ENCODE measurements at places on chromosomes 12 and 14.

- no peak for DNase-seq
These were observed 63.7 kb upstream of the BDKRB2 start for GRCh38 chr14:96140952-96141351.

- no peak for DNase-seq
These were observed 25.7 kb downstream of the SFSWAP start for GRCh38 chr12:131736446-131737149.

- no peak for DNase-seq
These were observed 9.2 kb downstream of the PRIMA1 start for GRCh38 chr14:93778856-93779629.

DNA sequence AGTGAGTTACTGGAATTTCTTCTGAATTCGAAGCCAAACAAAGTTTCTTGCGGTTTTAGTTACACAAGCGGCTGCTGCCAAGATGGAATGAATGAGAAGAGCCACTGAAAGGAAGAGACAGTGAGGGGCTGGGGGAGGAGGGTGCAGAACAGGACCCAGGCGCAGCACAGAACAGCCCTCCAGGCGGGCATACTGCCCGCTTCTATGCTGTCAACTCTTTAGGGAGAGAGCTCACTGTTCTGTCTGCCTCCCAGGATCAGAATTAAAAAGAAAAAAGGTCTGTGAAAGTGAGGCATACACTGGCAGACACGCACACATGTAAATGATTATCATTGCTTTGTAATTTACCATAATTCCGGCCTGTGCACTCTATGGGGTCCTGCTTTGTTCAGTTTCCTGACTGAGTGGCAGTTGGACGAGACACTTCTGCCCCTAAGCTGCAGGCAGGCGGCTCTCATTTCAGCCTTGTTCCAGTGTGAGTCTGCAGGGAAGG, 231.6 kb downstream of the CACNA1C start:
- no peak for DNase-seq

- no peak for DNase-seq
These were observed 30.3 kb downstream of the HMGA2 start for GRCh38 chr12:65854629-65855028.

GRCh38 chr12:97630356-97630755, 167.8 kb downstream of the RMST start:
- DNase-seq, result no peak

DNA sequence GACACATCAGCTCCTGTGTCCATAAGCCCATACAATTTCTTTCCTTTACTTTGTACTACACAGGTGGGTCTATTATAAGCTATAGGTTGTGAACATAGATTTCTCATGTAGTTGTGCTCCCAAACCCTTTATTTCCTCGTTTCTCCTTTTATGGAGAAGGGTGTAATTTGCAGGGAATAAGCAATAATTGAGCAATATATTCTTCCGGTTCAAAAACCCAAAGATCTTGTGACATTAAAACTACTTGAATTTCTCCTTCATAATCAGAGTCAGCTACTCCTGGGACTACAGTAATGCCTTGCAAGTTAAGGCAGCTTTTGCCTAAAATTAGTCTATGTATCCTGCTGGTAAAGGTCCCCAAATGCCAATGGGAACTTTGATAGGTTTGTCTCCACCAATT, 19.1 kb upstream of the MAPKAPK5 start:
- DNase-seq, result no peak

- no peak for DNase-seq
These were observed at the start of gene DNAJC22 for GRCh38 chr12:49346659-49347310. Gene DNAJC22 (plus strand): TSS chr12:49346888. CDS start chr12:49348873, 1,985 bp downstream.
